ENCODE measurements at places on chromosomes 2 and 18. TPM values are rescaled to one million over a fixed set of nuclear protein-coding genes. Genes with fewer than 3 reads are reported as not detected.

The CCL20 gene
- 2.2 TPM for total RNA-seq

The OSBPL6 gene
- total RNA-seq: 10.7 TPM

The GBX2 gene
- total RNA-seq: 0.24 TPM

The OR6B3 gene
- total RNA-seq: not detected

The LTBP1 gene
- 150 TPM for total RNA-seq

The CACNB4 gene
- 0.10 TPM for total RNA-seq

The GULP1 gene
- 83.9 TPM for total RNA-seq

The DSG1 gene
- total RNA-seq: not detected

The ARID5A gene
- 9.0 TPM for total RNA-seq

The NDUFAF7 gene
- total RNA-seq: 23.9 TPM

The MOCOS gene
- 5.1 TPM for total RNA-seq

The ANKRD62 gene
- total RNA-seq: not detected

DNA sequence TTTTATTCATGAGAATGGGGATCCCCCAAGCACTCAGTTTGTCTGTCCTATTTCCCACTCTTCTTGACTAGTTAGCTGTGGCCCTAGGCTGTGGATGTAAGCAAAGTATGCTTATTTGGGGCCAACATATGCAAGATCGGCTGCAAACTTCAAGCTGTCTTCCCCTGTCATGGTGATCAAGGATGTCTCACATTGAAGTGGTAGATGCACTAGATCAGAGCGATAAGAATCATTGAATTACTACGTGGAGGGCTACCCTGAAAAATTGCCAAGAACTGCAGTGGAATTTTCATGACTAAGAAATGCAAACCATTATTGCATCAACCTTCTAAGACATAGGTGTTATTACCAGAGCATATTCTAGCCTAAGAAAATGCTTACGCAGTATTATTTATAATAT is 527.4 kb downstream of the RNF144A start:
- no peak for DNase-seq

GRCh38 chr2:227161947-227162346 is 2.1 kb downstream of the COL4A4 start:
- no peak for DNase-seq

GRCh38 chr2:183926433-183926832 is 671.9 kb upstream of the ZNF804A start:
- DNase-seq: no peak

DNA sequence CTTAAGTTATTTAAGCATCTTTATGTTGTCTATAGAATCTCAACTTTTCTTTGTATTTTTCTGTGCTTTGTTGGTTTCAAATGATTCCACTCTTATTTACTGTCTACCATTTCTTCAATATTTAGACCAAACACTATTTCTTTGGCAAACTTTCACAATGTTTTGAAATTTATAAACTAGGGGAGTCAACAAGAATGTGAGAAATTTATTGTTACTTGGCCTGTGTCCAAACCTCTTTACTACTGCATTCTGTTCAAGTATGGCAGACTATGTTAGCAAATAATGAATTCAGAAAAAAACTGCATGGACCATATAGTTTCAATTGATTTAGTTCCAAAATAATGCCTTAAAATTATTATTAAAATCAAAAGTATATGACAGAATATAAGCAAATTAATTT is 470.2 kb downstream of the FBXO15 start:
- DNase-seq: no peak

- no peak for DNase-seq
Observed at GRCh38 chr2:241852981-241853631, 5.6 kb downstream of the PDCD1 start.

DNA sequence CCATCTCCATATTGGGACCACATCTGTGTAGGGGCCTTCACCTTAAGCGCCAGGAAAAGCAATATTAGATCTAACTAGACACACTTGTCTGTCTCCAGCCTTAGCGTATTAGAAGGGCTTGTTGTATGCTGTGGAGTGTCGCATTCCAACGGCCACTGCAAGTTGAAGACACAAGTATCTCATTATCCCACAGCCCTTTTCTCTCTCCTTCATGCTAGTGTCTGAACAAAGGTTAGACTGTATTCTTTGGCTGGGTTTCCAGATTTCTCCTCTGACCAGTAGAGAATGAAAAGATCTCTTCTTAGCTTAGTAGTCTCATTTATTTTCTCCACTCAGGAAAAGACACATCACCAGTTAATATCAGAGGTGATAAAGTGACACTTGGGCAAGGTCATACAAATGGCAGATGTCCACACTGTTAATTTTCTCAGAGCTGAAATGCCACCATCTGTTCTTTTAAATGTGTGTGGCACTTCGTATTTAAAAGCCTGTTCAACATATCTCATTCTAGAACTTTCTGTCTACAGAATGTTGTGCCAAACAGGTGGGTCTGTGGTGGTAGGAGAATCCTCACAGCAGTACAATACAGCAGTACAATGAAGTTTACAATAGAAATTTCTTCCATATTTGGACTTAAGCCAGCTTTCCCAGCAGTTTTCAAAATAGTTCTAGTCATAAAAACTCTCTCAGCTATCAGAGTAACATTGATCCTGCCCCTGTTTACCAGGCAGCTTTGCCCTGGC is 94.0 kb upstream of the ITGA6 start:
- DNase-seq: peak; percentile 58

DNA sequence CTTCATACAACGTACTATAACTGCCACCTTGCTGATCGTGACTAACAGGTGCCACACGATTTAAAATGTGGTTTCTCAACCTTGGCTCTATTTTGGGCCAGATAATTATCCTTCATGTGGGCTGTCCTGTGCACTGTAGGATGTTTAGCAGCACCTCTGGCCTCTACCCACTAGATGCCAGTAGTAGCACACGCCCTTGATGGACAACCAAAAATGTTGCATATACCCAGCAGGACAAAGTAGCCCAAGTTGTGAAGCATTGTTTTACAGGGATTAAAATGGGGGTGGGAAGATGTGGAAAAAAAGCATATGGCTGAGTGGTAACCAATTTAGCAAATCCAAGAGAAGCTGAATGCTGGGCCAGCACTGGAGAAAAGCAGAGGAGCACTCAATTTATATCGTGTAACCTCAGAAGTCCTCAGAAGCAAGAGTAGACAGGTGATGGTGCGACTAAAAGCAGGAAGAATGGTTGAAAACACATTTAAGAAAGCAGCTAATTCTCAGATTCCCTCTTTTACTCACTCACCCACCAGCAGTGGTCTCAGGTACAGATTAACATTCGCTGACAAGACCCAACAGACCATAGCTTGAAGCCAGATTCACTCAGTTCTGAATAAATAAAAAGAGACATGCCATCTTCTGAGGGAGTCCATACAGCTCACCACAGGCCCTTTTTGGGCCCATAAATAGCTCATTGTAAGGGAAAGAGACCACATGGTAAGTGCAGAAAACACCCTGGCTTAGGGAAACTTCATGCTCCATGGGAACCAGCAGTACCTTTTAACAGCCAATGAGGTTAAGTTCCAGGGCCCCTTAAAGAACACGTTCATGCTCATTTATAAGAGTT is 50.6 kb downstream of the RAPH1 start:
- DNase-seq: peak; percentile 46

GRCh38 chr2:230669386-230669950 is 43.2 kb upstream of the CAB39 start:
- DNase-seq: peak; percentile 42

GRCh38 chr2:217515615-217516309 is 487.0 kb downstream of the TNS1 start:
- no peak for DNase-seq

DNA sequence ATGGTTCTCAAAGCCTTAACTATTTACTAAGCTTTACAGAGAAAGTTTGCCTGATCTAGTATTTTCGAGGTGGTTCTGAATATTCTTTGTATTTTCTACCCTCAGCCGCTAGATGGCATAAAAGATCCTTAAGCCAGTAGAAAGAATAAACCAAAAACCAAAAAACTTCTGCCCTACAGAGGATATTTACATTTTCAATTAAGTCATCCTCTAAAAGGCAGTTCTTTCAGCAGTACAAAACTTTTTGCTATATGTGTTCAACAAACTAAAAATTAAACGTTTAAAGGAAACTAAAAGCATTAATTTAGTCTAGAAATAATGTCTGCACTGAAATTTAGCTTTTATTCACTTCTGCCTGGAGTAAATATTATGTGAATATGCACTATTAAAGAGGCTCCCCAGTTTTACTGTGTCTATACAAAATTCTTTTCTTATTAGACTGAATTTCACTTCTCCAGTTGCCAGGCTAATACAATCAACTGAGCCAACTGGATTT is 297.5 kb downstream of the PIEZO2 start:
- DNase-seq: peak; percentile 57

DNA sequence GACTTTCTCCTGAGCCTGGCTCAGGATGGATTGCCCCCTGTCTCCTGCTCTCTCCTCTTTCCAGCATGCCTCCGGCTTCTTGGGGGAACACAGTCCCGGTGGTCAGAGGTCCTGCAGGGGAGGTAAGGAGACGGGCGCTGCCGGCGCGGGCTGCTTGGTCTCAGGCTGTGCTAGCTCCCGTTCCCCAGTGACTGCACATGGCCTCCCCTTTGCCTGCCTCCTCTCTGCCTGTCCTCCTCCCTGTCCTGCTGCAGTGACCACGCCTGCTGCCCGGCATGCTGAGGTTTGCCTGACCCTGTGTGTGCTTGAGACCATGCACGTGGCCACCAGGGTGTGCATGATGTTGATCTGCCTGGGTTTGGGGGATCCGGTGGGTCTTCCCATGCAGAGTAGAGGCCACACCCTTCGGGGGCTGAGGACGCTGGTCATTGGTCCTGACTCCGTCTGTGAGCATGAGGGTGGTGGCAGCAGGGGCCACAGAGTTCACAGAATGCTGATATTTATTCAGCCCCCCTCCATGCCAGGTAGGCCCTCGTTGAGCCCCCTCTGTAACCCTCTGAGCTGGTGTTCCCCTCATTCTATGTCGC is 42.9 kb upstream of the MCFD2 start:
- no peak for DNase-seq

GRCh38 chr2:212109792-212110680 is 428.6 kb downstream of the ERBB4 start:
- no peak for DNase-seq

DNA sequence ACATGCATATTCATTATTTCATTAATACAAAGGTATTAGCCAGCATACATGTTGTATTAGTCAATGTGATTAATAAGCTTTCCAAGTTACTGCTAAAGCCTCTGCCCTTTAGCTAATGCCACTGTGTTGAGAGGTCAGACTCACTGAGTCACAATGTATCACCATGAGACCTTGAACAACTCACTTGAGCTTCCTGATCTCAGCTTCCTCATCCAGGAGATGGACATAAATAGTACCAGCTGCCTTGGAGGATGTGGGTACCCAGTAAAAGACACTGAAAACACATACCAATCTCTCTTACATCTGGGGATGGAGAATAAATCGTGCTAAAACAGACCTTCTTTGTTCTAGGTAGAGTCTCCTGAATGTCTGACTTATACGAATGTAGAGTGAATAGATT is 224.6 kb downstream of the EPHA4 start:
- peak; percentile 6 for DNase-seq

DNA sequence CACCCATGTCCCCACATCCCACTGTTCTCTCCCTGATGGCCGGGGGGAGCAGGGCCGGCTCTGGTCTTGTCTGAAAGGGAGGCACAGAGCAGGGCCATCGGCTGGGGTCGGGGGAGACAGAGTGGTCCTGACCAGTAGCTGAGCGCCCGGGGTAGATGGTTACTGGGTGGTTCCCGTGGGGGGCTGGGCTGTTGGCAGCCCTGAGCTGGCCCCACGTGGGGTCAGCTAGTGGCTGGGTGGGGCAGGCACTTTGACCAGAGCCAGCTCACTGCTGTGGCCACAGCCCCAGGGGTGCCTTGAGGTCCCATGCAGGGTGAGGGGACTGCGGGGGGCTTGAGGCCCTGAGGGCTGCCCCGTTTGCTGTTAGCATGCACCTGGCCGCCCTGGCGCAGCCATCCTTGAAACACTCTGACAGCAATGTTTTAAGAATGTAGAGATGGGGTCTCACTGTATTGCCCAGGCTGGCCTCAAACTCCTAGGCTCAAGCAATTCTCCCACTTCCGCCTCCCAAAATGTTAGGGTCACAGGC is 12.3 kb upstream of the NEU4 start:
- DNase-seq: no peak

GRCh38 chr2:16832910-16833309 is 167.3 kb upstream of the CYRIA start:
- no peak for DNase-seq

GRCh38 chr2:238097201-238097987 is 2.7 kb upstream of the ESPNL start:
- no peak for DNase-seq

DNA sequence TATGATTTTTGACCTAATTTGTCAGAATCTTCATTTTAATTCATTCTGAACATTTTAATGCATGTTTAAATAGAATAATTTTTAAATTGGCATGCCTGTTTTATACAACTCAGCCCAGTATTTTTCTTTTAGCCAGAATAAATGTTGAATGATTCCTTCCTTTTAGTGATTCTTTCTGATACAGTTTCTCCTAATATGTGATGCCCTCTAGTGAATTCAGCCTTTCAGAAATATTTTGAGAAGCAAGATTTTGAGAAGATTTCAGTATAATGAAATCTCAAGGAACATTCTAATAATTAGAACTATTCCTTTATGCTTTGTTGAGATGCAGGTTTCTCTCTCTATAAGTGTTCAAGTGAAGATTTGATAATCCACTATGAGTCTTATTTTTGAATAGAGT is 28.5 kb downstream of the LCLAT1 start:
- no peak for DNase-seq

DNA sequence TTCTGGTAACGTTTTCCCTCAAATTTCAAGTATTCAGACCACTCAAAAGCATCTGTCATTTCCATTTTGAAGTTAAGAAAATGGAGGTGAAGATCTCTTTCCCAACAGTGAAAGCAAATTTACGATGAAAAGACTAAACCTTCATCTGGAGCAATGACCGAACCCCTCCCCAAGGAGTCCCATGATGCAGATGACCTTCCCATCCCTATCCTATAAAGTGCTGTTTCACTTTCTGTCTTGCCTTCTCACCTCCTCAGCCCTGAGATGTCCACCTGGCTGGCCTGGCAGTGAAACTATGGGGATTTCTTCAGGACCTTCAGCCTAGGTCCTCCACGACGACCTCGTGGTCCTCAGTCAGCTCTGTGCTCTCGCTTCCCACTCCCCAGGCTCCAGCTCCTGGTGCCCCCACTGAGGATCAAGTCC is 925 bp upstream of the NPC1 start:
- DNase-seq: no peak

DNA sequence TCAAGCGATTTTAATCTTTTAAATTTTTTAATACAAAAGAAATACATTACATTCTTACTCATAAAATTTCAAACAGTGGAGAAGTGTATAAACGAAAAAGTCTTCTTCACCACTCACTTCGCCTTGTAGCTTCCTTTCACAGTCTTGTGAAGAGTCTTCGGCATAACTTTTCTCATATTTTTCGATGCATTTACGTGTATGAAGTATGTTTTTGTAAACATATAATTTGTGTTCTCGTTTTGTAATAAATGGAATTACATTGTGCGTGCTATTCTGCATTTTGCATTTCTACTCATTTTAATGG is 1.1 kb downstream of the SP140L start:
- no peak for DNase-seq

DNA sequence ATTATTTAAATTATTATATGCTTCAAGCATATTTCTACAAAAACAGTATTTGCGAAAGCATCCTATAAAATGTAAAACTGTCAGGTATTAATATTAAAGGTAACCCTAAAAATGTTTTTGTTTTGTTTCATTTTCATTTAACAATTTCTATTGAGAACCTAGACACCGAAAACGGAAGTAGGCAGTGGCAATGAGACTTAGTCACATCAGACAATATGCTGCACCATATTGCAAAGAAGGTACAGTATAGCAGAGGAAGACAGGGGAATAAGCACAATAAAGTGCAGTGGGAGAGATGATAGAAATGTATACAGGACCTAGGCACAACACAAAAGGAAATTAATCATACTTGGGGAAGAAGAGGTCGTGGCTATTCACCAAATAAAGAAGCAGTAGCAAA is 12.2 kb downstream of the SCN1A start:
- DNase-seq: no peak
